ENCODE measurements at places on chromosomes 7 and 10.

- no peak for DNase-seq
Observed at GRCh38 chr7:37107047-37107750, 341.5 kb downstream of the ELMO1 start.

GRCh38 chr10:61108915-61109314 lies 164.9 kb upstream of the RHOBTB1 start:
- no peak for DNase-seq

DNA sequence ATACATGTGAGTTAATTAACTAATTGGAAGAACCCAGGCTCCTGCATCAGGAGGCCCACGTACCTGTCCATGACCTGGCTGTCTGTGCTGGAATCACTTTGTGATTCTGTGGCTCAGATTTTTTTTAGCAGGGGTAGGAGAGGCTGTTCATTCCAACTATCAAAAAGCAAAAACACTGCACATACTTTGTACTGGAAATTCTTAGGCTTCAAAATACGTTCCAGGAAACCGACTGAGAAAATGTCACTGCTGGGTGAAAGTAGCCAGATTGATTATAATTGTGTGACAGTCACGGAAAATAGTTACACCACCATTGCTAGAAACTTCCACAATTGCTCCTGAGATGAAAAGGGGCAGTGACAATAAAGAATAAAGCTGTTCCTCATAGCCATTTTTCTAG lies 91.0 kb downstream of the SLC16A9 start:
- DNase-seq: no peak

DNA sequence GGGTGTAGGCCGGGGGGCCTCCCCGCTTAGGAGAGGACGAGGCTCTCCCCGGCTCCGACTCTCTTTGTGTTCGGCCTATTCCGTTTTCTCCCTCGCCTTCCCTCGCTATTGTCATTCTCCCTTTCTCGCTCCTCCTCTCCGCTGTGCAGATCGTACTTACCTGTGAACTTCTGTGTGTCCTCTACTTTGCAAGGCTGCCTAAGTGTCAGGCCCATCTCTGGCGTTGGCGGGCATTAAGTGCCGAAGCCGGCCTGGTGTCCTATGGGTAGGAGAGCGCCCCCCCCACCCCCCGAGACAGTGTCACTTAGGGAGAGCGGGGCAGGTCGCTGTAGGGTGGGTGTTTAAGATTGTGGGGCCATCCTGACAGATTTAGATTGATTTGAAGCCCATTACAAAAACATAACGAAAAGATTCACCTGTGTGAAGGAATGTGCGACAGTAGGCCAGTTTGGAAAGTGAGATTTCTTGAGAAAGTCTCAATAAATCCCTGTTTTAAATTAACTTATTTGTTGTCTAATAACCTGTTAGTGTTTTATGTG lies 579 bp downstream of the RBM33 start:
- no peak for DNase-seq

GRCh38 chr7:47556511-47557180 lies 25.3 kb downstream of the TNS3 start:
- no peak for DNase-seq

GRCh38 chr7:2510909-2511768 lies 8.4 kb upstream of the LFNG start:
- no peak for DNase-seq

GRCh38 chr7:85600395-85600794 lies 413.5 kb upstream of the SEMA3D start:
- DNase-seq: no peak

DNA sequence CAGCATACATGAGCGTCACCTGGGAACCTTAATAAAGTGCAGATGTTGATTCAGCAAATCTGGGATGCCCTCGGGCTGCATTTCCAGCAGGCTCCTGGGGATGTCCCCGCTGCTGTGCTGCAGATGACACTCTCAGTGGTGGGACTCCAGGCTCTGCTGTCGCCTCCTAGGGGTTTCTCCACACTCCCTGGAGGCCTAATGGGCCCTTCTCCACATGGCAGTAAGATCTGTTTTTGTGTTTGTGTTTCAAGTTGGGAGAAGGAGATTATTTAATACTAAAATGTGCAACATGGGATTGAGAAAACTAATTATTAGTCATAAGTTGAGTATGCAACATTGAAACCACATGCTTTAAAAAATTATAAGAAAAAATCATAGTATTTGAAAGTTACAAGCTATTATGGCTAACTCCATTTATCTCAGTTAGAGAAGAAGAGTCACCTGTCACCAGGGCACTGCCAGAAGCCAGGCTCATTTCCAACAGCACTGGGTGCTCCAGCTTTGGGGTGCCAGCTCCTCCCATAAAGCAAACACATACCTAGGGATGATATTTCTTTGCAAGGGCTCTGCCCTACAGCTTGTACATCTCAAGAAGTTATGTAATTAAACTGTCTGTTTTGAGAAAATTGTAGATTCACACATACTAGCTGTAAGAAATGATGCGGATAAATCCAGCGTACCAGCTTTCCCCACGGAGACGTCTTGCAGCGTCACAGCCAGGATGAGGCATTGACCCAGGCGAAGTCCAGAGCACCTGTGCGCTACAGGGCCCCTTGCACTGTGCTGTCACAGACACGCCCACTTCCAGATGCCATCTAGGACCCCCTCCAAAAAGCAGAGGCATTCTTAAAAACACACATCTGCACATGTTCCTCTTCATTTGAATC lies 106.4 kb downstream of the EGFR start:
- DNase-seq: no peak

DNA sequence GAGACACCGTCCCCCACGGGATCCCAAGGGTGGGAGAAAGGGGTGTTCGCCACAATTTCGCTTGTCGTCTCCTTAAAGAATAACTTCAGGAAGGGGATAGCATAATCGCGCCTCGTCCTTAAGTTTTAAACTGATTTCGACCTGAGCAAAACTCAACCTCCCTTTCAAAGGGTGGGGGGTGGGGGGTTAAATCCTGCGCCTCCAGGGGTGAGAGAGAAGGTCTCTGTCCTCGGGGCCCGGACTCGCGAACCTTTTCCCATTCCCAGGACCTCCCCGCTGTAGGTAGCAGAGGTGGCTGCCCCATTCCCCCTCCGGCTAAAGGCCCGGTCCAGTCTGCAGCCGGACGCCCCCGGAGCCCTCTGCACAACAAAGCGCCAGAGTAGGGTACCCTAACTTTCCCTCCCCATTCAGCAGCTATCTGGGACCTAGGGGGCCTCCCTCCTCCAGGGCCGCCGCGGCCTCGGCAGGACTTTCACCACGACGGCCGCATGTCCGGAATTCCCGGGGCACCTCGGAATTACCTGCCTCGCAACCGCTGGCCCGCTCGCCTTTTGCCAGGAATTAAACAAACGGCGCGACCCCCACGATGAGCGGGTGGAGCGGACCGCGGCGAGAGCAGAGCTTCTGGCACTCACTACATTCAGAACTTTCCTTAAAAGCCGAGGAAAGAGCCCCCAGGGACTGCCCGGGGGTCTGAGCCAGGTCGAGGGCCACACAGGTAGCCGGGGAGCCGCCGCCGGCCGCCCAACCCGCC lies 1.7 kb downstream of the CDK6 start:
- no peak for DNase-seq

DNA sequence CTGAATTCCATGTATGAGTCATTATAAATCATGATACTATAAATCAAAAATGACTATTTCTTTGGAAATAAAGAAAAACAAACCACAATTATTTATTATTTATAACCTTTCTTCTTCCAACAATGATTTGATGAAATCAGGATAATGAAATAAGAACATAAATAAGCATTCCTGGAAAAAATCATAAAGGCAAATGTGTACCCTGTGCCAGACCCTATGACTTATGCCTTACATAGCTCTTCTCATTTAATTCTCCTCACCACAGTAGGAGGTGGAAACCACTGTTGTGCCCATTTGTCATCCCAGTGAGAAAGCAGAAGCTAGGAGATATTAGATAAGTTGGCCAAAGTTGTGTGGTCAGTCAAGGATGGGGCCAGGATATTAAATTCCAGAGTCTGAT lies 255.1 kb downstream of the DOCK4 start:
- no peak for DNase-seq

- no peak for DNase-seq
Observed at GRCh38 chr10:70901276-70901878, 13.0 kb upstream of the PCBD1 start.

DNA sequence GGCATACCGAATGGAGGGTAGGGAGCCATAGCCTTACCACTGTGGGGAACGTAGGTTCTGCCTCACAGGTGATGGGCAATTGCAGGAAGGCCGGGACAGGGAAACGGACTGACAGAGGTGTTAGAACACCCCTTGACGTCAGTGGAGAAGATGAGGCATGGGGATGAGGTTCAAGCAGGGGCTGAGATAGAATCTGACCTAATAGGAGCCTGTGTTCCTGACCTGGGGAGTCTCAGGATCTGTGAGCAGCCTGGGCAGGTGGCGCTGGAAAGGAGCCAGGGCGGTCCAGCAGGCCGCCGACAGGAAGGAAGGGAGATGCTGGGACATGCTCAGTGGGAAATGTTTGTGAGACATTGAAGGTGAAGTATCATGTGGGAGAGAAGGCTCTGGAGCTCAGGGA lies 109.4 kb downstream of the WDFY4 start:
- no peak for DNase-seq

- DNase-seq: no peak
Observed at GRCh38 chr10:5617521-5617920, 48.9 kb downstream of the ASB13 start.

DNA sequence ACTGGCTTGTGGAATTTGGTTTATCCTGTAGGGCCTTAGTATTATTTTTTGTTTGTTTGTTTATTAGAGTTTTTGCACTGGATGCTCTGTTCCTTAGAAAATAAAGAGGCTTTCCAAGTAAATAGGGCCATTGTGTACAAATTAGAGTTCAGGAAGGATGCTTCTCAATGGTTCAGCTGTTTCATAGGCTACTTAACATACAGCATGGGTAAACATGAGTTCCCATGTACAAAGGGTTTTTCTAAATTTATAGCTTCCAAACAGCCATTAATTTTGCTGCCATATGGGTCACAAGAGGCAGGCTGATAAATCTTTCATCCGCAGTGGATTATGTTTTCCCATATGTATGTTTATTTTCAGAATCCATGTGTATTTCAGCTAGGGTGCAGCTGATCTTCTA lies 121.6 kb upstream of the WDR11 start:
- no peak for DNase-seq

GRCh38 chr7:949021-949934 lies 5.2 kb downstream of the ADAP1 start:
- DNase-seq: no peak

- DNase-seq: no peak
Observed at GRCh38 chr7:120732256-120732655, 125.7 kb downstream of the TSPAN12 start.

DNA sequence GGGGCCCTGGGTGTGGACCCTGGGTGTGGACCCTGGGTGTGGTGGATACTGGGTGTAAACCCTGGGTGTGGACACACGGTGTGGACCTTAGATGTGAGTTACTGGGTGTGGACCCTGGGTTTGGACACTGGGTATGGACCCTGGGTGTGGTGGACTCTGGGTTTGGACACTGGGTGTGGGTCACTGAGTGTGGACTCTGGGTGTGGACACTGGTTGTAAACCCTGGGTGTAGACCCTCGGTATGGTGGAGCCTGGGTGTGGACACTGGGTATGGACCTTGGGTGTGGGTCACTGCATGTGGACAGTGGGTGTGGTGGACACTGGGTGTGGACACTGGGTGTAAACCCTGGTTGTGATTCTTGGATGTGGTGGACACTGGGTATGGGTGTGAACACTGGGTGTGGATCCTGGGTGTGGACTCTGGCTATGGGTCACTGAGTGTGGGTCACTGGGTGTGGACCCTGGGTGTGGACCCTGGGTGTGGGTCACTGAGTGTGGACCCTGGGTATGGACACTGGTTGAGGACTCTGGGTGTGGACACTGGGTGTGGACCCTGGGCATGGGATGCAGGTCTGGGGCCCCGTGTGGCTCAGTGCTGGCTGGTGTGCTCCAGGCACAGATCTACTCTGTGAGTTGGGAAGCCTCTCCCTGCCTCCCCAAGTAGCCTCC lies 356.2 kb downstream of the GLRX3 start:
- DNase-seq: no peak

DNA sequence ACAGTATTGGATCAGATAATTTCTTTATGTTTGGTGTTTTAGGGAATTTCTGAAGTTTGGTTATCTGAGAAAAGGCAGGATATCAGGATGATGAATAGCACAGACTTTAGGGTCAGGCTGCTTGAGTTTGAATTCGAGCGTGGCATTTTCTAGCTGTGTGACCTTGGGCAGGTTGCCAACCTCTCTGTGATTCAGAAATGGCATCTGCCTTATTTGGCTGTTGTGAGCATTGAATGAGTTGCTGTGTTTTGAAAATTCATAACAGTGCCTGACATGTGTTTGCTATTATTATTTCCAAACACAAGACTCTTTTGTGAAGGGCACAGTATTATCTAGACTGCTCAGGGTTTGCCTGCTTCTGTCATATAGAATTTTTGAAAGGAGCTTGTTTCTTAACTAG lies 66.9 kb downstream of the NXPH1 start:
- no peak for DNase-seq

- DNase-seq: no peak
Observed at GRCh38 chr7:156095908-156096539, 283.8 kb upstream of the SHH start.

- no peak for DNase-seq
Observed at GRCh38 chr7:142331941-142332340, 74.1 kb upstream of the PRSS58 start.

DNA sequence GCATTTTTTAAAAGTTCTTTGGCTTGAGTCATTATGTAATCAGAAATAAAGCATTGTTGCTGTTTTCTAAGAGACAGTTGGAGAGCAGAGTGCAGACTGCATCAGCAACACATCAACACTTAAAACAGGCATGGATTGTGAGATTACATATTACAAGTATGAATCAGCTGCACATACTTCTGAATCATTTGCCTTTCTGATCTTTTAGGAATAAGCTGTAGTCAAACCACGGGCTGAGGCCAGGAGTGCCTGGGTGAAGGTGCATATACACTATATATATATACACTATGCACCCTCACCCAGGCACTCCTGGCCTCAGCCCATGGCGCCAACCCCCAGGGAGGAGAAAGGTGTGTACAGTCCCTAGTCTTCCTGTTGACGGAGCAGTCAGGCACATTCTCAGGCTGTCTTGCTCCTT lies 52.4 kb upstream of the DLX6 start:
- no peak for DNase-seq

DNA sequence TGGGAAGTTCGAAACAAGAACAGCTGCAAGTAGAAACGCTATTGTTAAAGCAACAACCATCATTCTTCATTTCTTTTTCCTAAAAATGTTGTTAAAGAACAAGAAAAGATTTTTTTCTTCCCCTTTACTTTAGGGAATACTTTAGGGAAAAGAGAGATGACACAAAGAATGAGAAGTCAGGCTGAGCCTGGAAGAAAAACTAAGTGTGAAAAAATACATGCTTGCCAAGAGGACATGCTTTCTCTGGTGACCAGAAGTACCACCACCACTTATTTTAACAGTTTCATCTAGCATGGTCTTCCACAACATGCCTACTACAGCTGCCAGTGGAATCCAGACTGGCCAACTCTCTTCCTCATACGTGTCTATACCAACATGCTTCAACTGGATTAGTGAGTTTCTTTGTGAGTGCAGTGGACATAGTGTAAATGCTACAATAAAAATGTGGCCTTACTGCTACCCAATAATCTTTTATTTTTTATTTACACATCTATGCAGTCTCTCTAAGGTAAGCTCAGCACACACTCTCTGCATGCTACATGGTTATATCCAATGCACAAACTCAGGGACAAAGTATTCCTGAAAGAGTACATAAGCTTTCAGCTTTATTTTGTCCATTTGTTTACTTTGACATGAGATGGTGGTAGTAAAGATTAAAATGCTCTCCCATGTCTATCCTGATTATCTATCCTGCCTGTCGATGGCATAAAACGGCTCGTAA lies 196.2 kb downstream of the TAX1BP1 start:
- DNase-seq: no peak
